Right forelimb (tissue), 1 donor: ENCODE measurements at places on chromosomes 5 and 9.

DNA sequence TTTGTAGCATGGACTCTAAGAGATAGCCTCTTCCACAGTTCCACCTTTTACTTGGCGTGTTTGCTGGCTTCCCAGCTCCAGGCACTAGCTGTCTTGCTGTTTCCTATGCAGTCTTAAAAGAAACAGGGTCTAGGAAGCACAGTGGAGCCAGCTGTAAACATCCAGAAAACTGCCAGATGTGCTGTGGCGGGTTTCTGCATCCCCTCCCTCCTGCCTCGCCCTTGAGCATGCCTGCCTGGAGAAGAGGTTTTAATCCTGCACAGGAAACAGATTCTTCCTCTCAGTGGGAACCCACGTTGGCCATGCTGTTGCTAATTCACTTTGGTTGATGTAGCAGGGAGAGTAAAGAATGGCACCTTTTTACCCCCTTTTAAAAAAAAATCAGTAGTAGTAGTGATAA is 121.3 kb downstream of the RPS23 start:
- no peak for DNase-seq

GRCh38 chr5:94969174-94969573 is 315.7 kb downstream of the MCTP1 start:
- no peak for DNase-seq

GRCh38 chr9:121636341-121636865 is 15.0 kb upstream of the DAB2IP start:
- DNase-seq = no peak

GRCh38 chr5:142179776-142180387 is 71.3 kb downstream of the NDFIP1 start:
- DNase-seq = no peak

GRCh38 chr5:151742870-151743294 is 15.5 kb downstream of the ATOX1 start:
- peak; percentile 77 for DNase-seq

- no peak for DNase-seq
These were observed 147.2 kb upstream of the LHFPL2 start for GRCh38 chr5:78795757-78796156.

- no peak for DNase-seq
These were observed 106.8 kb upstream of the CD180 start for GRCh38 chr5:67303356-67303755.

DNA sequence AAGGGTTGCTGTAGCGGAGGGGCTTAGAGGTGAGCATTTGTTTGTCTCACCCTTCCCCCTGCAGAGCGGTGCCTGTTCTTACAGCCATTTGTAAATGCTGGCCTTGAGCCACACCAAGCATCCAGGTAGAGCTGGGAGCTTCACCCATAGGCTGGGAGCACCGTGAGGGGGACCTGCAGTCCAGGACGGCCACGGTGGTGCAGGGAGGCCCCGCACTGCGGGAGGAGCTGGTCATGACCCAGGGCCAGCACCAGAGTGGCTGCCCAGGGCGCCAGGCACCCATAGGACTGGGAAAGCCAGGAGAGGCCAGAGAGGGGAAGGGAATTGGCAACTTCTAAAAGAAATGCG is 197.3 kb upstream of the ADAMTS16 start:
- DNase-seq = no peak

DNA sequence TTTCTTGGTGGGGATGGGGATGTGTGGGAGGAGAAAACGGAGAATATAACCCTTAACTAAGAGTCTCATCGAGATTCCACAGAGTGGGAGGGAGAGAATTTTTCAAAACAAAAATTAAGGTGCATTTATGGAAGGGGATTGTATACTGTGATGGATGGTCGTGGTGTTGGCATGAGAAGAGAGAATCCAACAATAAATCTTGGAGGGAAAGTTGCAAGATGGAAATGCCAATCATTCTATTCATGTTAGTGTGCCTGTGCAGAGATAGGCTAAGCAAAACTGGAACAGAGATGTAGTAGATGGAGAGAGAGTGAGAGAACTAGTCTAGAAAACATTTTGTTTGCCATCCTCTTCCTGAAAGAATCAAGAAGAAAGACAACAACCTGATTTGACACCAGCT is 613.1 kb downstream of the EBF1 start:
- DNase-seq = no peak

DNA sequence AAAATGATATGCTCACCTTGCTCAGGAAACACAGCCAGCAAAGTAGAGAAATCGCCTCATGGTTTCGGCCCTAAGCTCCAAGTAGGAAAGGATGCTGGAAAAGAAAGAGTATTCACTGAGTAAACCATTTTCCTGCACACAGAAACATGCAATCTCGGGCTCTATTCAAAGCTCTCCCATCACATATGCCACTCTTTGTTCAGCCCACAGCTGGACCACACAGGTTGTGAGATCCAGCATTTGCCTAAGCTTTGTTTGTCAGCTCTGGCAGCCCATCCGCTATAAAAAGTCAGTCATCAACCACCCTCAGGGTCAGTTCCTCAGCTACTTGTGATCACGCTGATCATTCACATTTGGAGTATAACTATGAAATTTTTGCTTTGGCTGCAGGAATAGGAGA is 96.5 kb upstream of the SMARCA2 start:
- no peak for DNase-seq

DNA sequence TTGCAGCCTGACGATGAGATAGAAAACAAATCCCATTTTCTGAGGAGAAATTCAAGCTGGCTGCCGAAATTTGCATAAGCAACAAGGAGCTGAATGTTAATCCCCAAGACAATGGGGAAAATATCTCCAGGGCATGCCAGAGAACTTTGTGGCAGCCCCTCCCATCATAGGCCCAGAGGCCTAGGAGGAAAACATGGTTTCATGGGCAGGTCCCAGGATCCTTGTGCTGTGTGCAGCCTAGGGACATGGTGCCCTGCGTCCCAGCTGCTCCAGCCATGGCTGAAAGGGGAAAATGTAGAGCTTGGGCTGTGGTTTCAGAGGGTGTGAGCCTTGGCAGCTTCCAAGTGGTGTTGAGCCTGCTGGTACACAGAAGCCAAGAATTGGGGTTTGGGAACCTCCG is 48.8 kb upstream of the MAN2A1 start:
- no peak for DNase-seq

DNA sequence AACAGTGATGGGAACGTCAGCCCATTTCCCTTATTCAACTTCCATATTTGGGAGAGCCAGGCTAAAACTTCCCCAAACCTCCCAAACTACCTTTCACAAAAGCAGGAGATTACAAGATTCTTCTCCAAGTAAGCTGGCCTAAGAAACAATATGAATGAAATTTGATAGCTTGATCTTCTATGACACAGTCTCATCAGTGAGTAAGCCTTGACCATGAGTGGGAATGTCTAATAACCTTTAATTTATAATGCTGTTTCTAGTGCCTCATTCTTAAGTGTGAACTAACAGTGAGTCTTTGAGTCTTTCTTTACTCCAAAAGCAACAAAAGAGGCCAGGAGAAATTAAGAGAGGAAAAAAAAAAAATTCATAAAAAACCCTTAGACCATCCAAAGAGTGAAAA is 1379.9 kb downstream of the EFNA5 start:
- DNase-seq = no peak

- no peak for DNase-seq
These were observed 69.6 kb upstream of the PJA2 start for GRCh38 chr5:109479260-109479860.

DNA sequence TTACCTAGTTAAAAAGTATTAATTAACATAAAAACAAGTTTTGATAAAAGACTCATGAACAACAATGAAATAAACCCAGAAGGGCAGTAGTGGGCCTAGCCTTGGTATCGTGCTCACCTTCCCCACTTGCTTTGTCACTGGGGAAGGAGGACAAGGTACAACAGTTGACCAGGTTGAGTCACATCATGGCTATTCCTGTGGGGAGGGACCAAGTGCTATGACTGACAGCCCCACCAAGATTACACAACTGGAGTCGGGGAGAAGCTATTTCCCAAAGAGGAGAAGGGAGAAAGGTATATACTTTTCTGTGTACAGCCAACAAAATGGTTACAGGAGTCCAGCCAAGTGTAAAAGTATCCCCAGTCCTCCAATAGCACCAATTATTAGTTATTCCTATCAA is 251.3 kb upstream of the RFX3 start:
- DNase-seq = no peak

GRCh38 chr5:163585206-163585605 is 79.8 kb downstream of the MAT2B start:
- DNase-seq = no peak

GRCh38 chr5:6491196-6491918 is 42.7 kb downstream of the UBE2QL1 start:
- no peak for DNase-seq

DNA sequence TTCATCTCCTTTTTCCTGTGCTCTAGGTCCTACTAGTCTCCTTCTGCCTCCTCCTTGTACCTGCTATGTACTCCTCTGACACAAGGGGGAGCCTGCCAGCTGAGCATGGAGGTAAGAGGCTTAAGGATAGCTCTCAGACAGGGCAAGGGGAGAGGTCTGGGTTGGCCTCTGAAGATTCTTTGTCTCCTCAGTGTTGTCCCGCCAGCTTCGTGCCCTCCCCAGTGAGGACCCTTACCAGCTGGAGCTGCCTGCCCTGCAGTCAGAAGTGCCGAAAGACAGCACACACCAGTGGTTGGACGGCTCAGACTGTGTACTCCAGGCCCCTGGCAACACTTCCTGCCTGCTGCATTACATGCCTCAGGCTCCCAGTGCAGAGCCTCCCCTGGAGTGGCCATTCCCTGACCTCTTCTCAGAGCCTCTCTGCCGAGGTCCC is 3.8 kb downstream of the CREB3 start:
- DNase-seq = peak; percentile 69

DNA sequence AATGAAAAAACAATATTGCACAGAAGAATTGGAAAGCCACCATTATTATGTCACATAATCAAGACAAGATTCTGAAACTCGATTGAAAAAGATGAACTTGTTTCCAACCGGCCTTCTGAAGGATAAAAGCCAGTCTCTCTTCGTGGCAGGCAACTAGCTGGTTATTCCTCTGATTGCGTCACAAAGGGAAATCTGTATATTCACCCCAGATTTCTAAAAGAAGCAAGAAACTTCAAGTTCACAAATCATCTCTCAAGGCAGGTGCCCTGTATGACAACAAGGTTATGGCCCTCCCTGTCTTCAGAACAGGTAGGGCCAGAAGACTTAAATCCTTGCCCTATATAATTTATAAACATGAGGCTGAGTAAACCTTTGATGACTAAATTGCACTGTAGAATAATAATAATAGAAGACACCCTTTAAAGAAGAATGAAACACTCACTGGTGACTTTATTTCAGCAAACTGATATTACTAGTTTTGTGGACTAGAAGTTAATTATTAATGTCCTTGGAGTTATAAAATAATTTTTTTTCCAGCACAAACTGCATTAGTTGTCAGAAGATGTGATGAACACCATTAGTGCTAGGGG is 2.9 kb upstream of the KLF4 start:
- no peak for DNase-seq
